NCI-H187 (cell line): ENCODE measurements at places on chromosomes 7 and 10.

DNA sequence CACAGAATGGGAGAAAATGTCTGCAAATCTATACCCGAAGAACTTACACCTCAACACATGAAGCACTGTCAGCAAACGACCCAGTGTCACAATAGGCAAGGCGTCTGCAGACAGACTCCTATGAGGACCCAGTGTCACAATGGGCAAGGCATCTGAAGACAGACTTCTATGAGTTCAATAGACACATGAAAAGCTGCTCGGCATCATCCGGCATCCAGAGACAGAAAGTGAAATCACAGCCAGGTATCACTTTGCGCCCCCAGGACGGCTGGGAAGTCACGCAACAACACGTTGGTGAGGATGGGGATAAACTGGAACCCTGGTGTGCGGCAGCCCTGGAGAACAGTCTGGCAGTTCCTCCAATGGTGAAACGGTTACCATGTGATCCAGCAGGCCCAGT lies 273.2 kb downstream of the ELFN1 start:
- no peak for DNase-seq

GRCh38 chr7:93202594-93203250 lies 23.5 kb downstream of the HEPACAM2 start:
- DNase-seq, result no peak

GRCh38 chr7:17532861-17533404 lies 234.5 kb downstream of the AHR start:
- no peak for DNase-seq

DNA sequence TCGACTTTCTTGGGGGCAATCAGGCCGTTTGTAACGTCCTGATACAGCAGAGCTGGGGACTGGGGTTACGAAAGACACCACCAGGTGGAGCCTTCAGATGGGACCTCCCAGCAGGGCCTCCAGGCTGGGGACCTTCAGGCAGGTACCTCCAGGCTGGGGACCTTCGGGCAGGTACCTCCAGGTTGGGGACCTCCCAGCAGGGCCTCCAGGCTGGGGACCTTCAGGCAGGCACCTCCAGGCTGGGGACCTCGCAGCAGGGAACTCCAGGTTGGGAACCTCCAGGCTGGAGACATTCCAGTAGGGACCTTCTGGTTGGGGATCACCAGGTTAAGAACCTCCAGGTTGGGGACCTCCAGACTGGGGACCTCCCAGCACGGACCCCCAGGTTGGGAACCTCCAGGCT lies 23.5 kb upstream of the GPR146 start:
- no peak for DNase-seq

DNA sequence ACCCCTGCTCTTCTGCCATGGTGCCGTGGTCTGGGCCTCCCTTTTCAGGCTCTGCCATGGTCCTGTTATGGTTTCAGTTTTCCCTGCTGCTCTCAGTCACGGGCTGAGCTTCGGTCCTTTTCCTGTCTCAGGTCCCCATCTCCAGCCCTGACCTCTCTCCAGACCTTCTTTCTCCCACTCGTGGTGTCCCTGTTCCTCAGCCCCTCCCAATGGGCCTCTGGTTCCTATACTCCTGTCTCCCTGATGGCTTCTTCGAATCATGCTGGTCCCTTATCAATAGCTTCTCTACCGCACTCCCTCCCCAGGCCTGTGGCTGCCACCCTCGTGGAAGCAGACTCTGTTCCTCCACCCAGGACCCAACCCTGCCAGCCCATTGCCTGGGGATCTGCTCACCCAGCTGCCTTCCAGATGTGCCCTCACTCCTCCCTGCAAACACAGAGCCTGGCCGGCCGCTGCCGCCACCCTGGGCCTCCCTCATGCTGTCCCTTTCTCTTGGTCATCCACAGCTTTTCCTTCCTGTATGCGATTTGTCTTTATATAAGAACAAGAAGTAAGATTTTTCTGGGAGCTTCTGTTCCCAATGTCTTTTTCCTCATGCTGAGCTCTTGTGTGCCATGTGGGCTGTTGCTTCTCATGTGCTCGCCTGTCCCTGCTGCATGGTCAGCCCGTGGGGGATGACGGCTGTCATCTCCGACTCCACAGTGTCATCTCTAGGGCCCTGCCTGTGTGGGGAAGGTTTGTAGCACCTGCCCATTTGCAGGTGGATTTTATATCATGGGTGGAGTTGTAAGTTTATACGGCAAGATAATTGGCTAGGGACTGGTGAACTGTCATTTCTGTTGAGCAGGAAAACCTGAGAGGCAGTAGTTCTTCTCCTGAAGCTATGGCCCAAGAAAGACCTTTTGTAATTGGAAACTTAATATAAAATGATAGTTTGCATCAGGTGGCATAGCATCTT lies 126.7 kb downstream of the NT5C2 start:
- no peak for DNase-seq

DNA sequence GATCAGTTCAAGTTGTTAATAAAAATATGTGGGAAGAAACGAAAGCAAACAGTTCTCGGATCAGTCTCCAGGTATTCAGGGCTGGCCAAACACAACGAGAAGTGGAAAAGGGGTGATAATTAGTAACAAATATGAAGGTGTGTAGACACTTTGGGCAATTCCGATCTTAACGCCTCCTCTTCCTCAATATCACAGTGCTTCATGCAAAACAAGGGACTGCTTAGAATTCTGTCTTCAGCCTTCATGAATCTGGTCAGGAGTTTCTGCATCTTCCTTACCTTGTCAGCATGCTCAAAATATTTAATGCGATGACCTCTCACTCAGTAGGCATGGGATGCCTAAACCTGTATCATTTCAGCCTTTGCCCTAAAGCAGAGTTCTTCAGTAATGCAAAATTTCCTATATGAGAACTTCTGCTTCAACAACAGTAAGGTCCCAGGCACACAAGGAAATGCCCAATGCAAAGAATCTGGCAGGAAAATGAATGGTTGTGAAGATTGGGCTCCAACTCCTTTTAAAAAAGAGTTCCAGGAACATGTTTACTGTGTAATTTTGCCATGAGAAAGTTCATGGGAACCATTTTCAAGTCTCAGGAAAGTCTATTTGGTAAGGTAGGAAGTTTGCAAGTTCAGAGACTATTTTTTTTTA lies 23.4 kb upstream of the VAX1 start:
- DNase-seq, result no peak

GRCh38 chr7:138167869-138168296 lies 91.6 kb downstream of the AKR1D1 start:
- DNase-seq, result no peak

DNA sequence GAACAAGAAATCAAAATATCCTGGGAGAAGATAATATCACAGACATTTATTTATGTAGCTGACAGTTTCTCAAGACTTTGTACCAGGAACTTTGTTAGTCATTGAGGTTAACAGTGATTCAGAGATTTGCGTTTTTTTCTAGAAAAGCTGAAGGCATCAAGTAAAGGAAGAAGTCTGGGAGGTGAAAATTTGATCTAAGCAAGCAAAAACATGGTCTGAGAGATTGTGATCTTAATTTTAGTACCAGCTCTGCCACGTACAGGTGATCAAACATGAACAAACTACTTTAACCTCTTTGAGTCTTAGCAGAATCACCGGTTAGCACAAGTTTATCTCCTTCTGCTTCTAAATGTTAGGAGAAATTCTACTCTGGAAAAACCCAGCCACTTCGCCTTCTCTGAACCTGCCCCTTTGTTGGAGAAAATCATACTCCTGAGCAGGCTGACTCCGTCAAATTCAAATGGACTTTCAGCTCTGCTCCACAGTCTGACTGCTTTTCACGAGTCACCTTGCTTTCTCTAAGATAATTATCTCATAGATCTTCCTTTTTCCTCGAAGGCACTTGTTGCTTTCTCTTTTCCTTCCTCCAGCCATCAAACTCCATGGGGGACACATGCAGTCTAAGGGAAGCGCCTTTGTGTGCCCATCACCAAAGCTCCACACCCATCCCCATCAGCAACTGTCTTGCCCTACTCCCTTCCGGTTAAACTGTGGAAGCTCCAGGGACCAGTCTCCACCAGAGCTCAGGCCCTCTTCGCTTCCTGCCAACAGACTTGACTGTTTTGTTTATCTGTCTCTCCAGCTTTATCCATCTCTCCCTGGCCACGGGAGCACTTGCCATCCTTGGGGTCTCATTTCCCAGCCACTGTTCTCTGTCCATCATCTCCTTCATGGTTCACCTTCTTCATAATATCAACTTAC lies 86.3 kb downstream of the PRKCQ start:
- DNase-seq, result no peak

- DNase-seq, result no peak
Measured at GRCh38 chr7:147646568-147646967, 944.0 kb upstream of the C7orf33 start.

DNA sequence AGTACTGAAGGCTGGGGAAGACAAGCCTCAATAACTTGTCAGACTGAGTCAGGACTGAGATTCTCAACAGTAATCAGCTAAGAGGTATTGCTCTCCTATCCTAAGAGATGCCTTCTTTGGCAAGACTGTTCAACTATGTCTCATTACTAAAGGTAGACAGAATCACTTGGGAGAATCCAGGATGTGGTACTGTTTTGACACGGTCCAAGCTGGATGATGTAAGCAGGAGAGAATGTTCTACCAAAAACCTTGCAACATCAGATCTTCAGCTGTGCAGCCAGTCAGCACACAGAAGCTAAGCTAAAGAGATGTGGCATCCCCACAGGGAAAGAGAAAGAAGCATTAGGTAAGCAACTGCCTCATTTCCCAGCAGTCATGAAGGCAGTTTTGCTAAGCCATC lies 391.4 kb downstream of the NRG3 start:
- DNase-seq, result no peak

GRCh38 chr7:143243614-143244013 lies 19.6 kb upstream of the GSTK1 start:
- DNase-seq, result no peak

GRCh38 chr10:35470925-35471315 lies 134.2 kb upstream of the GJD4 start:
- no peak for DNase-seq

- DNase-seq, result no peak
Measured at GRCh38 chr10:19628767-19629560, 187.3 kb upstream of the PLXDC2 start.

DNA sequence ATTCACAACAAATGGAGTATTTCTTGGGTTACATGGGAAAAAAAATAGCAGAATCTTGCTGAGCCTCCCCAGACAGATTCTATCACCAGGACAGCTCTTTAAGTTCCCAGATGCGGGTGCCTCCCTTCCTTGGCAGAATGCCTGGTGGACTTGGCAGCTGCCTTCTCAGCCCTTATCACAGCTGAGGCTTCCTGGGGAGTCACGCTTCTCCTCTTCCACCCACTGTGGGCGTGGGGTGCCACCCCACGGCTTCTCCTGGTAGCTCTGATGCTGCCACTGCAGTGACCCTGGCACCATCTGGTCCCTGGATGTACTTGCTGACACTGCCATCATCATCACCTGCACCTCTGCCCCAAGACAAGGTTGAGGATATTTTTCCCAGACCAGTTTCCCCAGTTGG lies 16.2 kb upstream of the NME8 start:
- no peak for DNase-seq

- DNase-seq, result no peak
Measured at GRCh38 chr10:113992471-113993011, 51.1 kb upstream of the ADRB1 start.

DNA sequence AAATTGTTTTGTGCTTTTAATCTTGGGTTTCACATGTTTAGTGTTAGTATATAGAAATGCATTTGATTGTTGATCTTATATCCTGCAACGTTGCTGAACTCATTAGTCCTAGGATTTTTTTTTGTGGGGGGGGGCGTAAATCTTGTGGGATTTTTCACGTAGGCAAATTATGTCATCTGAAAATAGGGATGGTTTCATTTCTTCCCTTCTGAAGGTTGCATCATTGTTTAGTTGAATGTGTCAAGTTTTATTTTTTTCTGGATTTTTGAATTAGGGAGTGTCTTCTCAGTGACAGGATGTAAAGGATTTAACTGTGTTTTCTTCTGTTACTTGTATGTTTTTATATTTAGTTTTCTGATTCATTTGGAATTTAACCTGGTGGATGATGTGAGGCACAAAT lies 26.7 kb downstream of the MKLN1 start:
- DNase-seq, result no peak

GRCh38 chr10:113293167-113293566 lies 259.7 kb upstream of the HABP2 start:
- no peak for DNase-seq

GRCh38 chr7:135859538-135859937 lies 110.9 kb upstream of the FAM180A start:
- DNase-seq, result no peak

- no peak for DNase-seq
Measured at GRCh38 chr10:11684717-11685645, 57.2 kb upstream of the ECHDC3 start.

- DNase-seq, result peak; percentile 9
Measured at GRCh38 chr10:91909117-91909677, at the start of gene FGFBP3. Gene FGFBP3, minus strand, starts transcription at chr10:91909486. Its CDS starts 517 bp downstream, at chr10:91908969.

DNA sequence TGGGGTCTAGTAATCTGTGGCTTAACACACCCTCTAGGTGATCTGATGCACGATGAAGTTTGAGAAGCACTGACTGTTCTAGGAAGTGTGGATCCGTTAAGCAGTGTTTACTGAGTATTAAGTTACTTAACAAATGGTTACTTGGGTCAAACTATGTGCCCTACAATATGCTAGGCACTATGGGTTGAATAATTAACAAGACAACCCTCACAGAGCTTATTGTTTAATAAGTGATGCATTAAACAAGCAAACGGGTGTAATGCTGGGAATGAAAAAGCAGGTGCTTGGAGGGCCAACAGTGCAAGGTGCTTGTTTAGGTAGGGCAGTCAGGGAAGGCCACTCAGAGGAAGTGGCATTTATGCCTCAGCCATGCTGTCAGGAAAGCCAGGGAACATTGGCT lies 378.0 kb upstream of the PODXL start:
- no peak for DNase-seq

DNA sequence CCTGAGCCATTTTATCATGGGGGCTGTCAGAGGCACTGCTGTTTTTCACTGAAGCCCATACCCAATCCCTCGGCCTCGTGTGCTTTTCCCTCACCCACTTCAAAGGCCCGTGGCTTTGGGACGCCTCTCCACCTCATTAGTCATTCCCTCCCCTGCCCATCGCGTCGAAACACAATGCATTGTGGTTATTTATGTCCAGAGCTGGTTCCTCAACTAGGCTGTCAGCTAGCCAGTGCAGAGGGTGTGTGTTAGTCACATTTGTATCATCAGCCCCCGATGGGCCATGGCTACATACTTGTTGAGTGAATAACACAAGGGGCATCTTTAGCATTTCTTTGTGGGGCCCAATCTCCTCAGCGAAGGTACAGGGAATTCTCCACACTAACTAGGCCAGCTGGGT lies 3.8 kb upstream of the CRCP start:
- DNase-seq, result no peak

DNA sequence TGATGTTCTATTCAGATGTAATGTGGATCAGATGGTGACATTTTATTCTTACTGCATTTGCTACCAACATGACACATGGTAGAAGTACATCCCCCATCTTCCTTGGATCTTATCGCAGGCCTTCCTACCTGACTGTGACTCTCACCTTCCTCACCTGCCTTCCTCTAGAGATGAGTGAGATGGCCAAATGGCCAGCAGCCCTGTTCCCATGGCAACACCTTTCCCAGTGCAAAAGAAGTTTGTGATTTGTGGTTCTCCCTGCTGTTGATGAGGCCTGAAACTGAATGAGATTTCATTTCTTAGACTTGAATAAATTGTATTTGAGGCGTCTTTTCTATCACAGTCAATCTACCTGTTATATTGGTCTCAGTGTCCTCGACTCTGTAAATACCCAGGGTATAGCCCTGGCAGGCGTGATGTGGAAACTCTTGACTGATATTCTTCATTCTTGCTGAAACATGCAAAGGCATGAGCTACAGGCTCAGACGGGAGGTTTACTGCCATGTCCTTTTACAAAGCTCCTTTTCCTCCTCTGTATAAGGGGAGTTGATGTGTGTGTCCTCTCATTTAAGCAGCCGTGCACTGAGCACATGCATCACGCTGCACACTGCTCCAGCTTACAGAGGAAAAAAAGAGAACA lies 440.7 kb upstream of the AKR1E2 start:
- DNase-seq, result no peak

GRCh38 chr10:26355241-26355640 lies 82.9 kb upstream of the APBB1IP start:
- DNase-seq, result no peak
